ENCODE measurements at places on chromosomes 7 and 10. TPM values are rescaled to one million over a fixed set of nuclear protein-coding genes. Genes with fewer than 3 reads are reported as not detected.

- peak; percentile 85 for DNase-seq
Observed at GRCh38 chr7:71752171-71752935, 620.4 kb downstream of the GALNT17 start.

GRCh38 chr10:77524281-77524711, 113.3 kb downstream of the KCNMA1 start:
- DNase-seq, result no peak

- no peak for DNase-seq
Observed at GRCh38 chr10:123001370-123001769, 7.2 kb downstream of the IKZF5 start.

Gene ITGA8
- 33.9 TPM for total RNA-seq

Gene OR2A7
- 13.9 TPM for total RNA-seq

Gene LIPN
- total RNA-seq, result 1.0 TPM

Gene EPDR1
- total RNA-seq, result 70.3 TPM

- no peak for DNase-seq
Observed at GRCh38 chr7:154978017-154978416, 24.9 kb downstream of the PAXIP1 start.

- DNase-seq, result no peak
Observed at GRCh38 chr7:4659551-4660286, 22.4 kb upstream of the FOXK1 start.

GRCh38 chr7:6727663-6728062, 20.9 kb upstream of the ZNF12 start:
- DNase-seq, result no peak

All from upper lobe of right lung (tissue), 1 donor.